Effector memory CD4-positive, alpha-beta T cell (primary cell): ENCODE measurements at places on chromosomes 1 and 21.

GRCh38 chr1:229838204-229838603, 212.2 kb downstream of the URB2 start:
- DNase-seq = no peak

DNA sequence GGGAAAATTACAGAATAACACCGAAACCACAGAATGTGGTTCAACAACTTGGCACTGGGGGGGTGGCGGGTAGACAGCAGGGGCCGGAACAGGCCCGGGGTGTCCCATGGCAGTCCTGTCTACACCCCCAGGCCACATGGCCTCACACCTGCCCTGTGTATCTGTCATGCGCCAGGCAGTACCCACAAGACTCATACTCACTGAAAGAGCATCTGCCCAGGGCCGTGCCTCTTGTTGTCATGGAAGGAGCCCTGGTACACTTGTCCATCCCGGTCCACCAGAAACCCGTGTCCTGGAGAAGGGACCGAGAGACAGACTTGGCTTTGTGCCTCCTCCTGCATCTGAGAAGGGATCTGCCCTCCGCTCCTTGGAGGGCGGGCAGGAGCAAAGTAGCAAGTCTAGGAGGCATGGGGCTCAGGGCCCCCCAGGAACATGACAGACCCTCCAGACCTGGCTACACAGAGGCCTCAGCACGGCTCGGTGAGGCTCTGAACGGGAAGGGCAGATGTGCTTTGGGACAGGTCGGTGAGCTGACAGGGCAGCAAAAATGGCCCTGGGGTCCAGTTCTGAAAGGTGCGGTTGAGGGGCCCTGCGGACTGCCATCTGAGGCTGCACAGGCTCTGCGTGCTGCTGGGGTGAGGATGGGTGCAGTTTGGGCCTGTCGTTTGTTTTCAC, 5.6 kb downstream of the MORN1 start:
- DNase-seq = no peak

- DNase-seq = peak; percentile 89
Observed at GRCh38 chr21:42414928-42415769, 11.4 kb downstream of the UBASH3A start.

DNA sequence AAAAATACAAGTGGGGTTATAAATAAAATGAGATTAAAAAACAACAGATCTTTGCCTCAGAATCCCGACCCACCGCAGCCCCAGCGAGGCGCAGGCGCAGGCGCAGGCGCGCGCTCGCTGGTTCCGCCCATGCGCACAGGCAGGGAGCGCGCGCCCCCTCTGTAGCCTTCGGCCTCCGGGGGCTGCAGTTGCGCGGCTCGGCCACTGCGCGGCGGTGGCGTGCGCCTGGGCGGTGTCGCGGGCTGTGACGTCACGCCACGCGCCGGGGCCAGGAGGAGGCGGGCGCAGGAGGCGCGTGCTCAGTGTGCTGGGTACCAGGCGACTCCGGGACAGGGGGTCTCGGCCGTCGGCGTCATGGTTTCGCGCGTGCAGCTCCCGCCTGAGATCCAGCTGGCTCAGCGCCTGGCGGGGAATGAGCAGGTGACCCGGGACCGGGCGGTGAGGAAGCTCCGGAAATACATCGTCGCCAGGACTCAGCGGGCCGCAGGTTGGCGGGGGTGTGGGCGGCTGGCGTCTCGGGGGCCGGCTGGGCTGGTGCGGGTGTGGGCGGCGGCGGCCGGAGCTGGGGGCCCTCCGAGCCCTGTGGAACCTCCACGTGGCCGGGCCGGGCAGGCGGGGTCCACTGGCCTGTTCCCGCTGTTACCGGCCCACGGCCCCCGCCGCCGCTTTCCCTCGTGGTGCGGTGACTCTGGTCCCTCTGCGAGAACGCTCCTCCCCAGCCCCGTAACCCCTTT, at the start of gene RRP1:
RRP1 (plus strand) TSS at position 302 of the 734 bp plus-strand sequence; CDS start at position 355, 53 bp downstream.
- DNase-seq = peak; percentile 91

GRCh38 chr1:153760440-153760839, 14.8 kb upstream of the SLC27A3 start:
- no peak for DNase-seq

DNA sequence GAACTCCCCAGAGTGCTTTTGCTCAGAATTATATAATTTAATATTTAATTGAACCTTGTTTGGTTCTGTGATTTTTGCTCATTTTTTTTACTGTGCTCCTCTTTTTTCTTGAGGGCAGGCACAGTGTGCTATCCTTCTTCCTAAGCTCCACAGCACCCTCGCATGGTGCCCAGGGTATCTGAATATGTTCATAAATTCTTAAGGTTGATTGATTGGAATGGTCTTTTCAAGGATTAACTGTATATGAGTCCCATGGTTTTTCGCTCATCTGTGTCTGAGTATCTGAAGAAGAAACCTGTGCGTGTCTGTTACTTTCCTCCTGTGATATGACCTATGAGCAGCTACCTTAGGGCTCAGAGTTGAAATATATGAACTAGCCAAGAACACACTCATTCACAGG, 393.7 kb downstream of the HLX start:
- DNase-seq = no peak

- DNase-seq = no peak
Observed at GRCh38 chr1:64921771-64922170, 44.6 kb downstream of the JAK1 start.

GRCh38 chr21:42063571-42064521, 7.3 kb upstream of the UMODL1 start:
- DNase-seq = peak; percentile 17

- no peak for DNase-seq
Observed at GRCh38 chr21:34618941-34619340, 4.0 kb upstream of the RCAN1 start.

GRCh38 chr1:24074196-24074595, 37.7 kb downstream of the MYOM3 start:
- DNase-seq = no peak

- no peak for DNase-seq
Observed at GRCh38 chr1:27380766-27381733, 2.1 kb downstream of the CD164L2 start.
